ENCODE measurements at places on chromosomes 1 and 21.

DNA sequence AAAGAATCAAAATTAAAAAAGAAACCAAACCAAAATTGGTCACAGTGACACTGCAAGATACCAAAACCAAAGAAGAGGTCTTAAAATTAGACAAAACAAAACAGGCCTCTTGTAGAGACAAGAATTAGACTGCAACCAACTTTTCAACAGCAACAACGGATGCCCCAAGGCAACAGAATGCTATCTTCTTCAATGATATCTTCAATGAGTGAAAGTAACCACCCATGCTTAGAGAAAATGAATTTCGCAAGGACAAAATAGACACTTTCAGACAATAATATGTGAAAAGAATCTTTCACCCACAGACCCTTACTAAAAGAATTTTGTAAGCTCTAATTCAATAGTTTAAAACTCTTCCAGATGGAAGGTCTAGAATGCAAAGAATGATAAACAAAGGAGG is 41.7 kb downstream of the USP48 start:
- DNase-seq, result no peak

DNA sequence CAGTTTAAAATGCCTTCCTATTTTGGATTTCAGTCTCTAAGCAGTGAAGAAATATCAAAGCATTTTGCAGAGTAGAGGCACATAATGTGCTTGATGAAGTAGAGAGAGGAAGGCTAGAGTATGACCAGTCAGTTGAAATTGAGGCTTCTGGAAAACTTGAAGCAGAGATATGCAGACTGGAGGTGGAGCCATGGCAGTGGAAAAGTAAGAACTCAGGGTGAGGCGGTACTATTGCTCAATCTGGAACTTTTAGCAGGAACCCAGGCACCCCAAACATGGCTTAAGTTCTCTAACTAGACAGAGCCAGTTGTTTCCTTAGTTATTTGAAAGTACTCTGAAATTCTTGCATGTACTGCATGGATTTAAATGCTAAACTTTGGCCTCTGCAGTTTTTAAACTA is 288.6 kb downstream of the HHAT start:
- no peak for DNase-seq

GRCh38 chr21:28442624-28443023 is 550.1 kb downstream of the LTN1 start:
- DNase-seq, result no peak

GRCh38 chr1:71269818-71270217 is 189.0 kb upstream of the ZRANB2 start:
- no peak for DNase-seq

- DNase-seq, result no peak
Observed at GRCh38 chr1:5427026-5427613, 565.1 kb downstream of the NPHP4 start.

- no peak for DNase-seq
Observed at GRCh38 chr1:240073097-240073496, 18.6 kb upstream of the FMN2 start.

- no peak for DNase-seq
Observed at GRCh38 chr1:32518976-32519375, 20.3 kb upstream of the ZBTB8A start.

DNA sequence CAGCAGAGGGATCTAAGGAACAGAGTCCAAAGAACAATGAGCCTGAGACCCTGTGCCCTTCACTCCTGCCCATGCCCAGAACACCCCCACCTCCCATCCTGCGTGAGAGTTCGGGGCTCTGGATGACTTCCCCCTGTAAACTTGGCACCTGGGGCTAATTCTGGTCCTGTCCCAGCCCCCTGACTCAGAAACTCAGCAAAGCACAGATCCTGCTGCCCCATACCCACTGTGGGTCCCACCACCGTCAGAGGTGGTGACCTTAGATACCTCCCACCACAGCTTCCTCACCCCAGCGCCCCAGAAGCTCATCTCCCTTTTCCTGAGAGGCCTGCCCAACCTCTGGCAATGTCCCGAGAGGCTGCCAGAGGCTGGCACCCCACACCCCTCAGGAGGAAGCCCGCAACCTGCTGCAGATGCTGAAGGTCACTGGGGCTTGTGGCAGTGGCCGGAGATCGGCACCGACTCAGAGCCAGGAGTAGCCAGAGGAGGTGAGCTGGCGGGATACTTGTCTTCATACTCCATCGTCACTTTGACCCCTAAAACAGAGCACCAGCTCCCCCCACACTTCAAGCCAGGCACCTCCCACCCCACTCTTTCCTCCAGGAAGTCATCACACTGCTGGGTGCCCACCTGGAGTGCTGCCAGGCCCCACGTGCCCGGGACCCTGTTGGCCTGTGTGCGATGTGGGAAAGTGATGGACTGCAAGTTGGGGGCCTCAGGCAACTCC is 111.6 kb upstream of the IFFO2 start:
- no peak for DNase-seq
